ENCODE measurements at places on chromosomes 2 and 18.

DNA sequence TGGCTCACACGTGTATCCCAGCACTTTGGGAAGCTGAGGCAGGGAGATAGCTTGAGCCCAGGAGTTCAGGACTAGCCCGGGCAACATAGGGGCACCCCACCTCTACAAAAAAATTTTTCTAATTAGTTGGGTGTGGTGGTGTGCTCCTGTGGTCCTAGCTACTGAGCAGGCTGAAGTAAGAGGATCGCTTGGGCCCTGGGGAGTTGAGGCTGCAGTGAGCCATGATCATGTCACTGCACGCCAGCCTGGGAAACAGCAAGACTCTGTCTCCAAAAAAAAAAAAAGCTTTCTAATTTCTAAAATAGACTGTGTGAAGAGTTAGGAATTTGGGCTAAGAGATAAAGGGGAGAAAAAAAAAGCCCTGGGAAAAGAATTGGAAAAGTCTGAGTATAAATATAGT, 51.9 kb upstream of the NAB1 start:
- DNase-seq, result no peak

- DNase-seq, result no peak
Measured at GRCh38 chr2:219665926-219666325, 38.5 kb downstream of the SLC4A3 start.

GRCh38 chr2:238079874-238080327, 19.1 kb downstream of the SCLY start:
- DNase-seq, result no peak

DNA sequence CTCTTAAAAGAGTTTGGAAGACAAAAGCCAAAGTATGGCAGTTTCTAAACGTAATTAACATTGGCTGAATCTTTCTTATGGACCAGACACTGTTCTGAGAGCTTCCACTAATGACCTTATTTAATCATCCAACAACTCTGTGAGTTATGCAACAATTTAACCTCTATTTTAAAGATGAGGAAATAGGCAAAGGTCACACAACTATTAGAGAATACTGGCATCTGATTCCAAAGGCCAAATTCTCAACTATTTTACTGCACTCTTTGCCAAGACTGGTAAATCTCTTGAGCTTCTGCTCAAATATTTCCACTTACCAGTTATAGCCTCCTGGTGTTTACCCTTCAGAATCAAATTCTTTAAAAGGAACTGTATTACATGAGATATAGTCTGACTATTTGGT, 42.1 kb upstream of the ERMN start:
- no peak for DNase-seq

DNA sequence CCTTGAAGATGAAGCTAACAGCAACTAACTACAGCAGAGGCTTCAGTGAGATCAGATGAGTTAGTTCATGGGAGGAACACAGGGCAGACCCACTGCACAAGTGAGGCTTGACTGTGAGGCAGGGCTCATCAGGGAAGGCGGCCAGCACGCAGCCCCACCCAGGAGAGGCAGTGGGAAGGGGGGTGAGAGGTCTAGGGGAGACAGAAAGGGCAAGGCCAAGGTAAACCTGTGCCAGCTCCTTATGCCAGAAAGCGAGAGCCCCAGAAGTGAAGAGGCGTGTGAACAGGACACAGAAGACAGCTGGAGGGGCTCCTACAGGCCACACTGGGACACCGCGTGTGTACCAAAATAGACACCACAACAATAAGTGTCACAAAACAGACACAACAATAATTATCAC, 48.6 kb downstream of the ANO7 start:
- DNase-seq, result no peak

GRCh38 chr2:74281141-74281975, 61.9 kb downstream of the SLC4A5 start:
- DNase-seq, result no peak

GRCh38 chr2:95174031-95174542, 8.5 kb downstream of the ZNF2 start:
- no peak for DNase-seq

DNA sequence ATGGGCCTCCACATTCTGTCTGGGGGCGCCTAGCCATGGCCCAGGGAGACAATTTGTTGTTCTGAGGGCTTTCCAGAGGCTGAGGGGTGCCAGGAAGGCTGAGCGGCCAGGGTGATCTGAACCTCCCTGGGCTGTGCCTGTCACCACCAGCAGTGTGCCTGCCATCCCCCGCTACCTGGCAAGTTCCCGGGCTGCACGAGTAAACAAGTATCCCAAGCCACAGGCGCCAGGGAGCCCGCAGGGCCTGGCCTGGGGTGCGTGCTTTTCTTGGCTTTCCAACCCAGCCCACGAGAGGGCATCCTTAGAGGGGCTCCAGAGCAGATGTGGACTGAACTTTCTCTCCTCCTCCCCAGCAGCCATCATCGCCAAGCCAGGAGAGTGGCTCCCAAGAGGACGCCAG, 35.1 kb upstream of the B3GNT7 start:
- no peak for DNase-seq

- no peak for DNase-seq
Measured at GRCh38 chr2:49251766-49252165, 97.5 kb upstream of the FSHR start.

DNA sequence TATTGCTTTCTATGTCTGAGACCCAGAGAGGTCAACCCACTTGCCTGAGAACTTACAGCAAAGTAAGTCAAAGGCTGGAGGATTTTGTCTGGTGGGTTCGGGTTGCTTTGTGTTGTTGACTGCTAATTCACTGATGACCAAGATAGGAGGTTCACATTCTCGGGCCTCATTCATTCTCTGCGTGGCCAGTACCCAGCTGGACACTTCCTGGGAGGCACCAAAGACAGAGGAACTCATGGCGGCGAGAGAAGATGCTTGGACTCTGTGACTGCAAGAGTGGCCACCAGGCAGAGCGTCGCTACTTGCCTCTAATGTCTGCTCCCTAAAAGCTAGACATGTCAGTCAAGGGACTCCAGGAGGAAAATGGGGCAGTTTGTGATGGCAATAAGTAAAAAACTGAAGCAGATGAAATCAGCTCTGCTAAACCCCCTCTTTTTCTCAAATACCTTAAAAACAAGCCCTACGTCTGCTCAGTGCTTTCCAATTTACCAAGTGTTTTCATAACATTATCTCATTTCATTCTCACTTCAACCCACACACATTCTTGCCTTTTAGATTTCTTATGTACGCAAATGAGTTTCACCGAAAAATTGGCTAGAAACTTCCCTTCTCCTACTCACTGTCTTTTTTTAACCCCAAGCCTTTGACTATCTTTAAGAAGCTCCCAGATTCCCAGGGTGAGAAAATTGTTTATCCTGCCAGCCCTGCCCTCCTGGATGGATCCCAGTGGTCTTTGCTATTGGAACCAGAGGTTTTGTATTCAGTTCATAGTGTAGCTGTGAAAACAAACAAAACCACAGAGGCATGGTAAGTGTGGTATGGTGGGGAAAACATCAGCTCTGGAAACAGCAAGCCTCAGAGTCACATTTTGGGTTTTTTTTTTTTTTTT, 4.9 kb upstream of the LBH start:
- no peak for DNase-seq

DNA sequence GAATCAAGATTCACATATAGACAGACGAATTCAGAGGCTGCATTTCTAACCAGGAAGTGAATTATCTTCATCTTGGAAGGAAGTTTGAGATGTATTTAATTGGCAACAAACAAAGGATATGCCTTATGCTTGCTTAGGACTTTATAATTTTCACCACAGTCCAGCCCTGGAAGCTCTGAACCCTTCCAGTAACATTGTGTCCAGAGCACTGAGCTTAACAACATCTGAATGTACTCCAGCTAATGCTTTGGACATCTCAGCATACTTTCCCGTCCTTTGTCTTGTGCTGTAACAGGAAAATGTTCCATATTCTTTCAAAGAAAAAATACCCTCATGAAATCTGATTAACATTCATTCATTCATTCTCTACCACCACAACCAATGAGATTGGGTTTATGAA, 136.3 kb upstream of the SPATS2L start:
- DNase-seq, result no peak

- DNase-seq, result no peak
Measured at GRCh38 chr2:143524559-143525401, 395.6 kb downstream of the ARHGAP15 start.

DNA sequence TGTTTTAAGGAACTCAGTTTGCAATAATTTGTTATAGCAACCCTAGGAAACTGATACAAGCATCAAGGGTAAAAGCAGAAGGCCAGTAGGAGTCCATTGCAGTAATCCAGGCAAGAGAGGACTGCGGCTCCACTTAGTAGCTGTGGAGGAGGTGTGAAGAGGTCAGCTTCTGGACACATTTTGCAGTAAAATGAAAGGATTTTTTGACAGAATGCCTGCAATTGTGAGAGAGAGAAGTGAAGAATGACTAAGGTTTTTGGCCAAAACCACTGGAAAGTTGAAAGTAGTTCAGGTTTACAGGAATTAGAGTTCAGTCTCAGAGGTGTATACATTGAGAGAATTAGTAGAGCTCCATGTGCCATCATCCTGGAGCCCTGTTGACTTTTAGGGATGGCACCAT, 129.5 kb downstream of the RHBDD1 start:
- no peak for DNase-seq

- DNase-seq, result no peak
Measured at GRCh38 chr2:39867268-39867667, 88.2 kb upstream of the THUMPD2 start.

- DNase-seq, result no peak
Measured at GRCh38 chr2:34724107-34724506, 1125.0 kb upstream of the FAM98A start.

GRCh38 chr2:58644451-58644850, 403.3 kb upstream of the FANCL start:
- no peak for DNase-seq

DNA sequence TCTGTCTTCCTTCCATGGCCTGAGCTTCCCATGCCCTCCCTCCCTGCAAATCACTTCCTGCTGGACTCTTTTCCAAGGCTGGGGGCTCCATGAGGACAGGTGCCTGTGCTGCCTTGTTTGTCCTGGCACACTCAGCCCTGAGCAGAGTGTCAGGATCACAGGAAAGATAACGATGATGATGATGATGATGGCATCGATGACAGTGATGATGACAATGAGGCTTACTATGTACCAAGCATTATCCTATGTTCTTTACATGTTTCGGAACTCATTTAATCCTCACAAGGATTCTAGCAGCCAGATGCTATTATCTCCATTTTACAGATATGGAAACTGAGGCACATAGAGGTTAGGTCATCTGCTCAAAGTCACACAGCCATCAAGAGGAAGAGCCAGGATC, 170.0 kb downstream of the CTIF start:
- no peak for DNase-seq

GRCh38 chr2:99569386-99569785, 79.6 kb upstream of the REV1 start:
- no peak for DNase-seq

- no peak for DNase-seq
Measured at GRCh38 chr2:86025229-86025820, 80.4 kb downstream of the POLR1A start.

DNA sequence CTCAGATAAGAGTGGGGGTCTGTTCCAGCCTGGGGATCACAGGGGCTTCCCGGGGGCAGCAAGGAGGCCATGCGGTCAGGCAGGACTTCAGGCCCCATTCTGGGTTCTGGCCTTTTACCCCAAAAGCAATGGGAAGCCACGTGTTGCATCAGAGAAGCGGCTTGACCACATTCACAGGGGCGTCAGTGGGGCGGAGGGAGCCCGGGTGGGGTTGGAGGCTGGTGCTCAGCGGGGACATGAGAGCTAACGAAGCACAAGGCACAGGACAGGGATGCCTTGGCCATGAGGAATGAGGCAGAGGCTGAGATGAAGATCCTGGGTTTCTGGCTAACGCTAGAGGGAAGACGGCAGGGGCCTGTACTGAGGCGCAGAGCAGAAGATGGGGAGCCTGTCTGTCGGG, 6.1 kb downstream of the HJURP start:
- DNase-seq, result no peak

DNA sequence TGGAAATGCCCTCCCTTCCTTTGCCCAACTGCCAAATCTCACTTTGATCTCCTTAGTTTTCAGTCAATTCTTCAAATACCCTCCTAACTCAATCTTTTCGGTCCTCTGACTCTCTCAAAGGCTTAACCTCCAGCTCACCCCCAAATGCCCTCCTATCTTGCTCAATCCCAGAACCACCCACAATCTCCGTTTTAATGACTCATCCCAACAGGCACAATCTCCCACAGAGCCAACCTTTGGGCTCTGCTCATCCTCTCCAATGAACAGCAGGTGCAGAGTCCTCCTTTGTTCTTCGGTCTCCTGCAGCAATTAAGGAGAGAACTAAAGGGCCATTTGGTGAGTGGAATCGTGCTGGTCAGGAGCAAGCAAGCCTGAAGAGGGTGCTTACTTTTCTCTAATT, 366.1 kb upstream of the CRIM1 start:
- no peak for DNase-seq

GRCh38 chr2:129443865-129444739, 535.4 kb upstream of the RAB6C start:
- DNase-seq, result no peak

GRCh38 chr2:86035376-86035882, 70.3 kb downstream of the POLR1A start:
- no peak for DNase-seq

DNA sequence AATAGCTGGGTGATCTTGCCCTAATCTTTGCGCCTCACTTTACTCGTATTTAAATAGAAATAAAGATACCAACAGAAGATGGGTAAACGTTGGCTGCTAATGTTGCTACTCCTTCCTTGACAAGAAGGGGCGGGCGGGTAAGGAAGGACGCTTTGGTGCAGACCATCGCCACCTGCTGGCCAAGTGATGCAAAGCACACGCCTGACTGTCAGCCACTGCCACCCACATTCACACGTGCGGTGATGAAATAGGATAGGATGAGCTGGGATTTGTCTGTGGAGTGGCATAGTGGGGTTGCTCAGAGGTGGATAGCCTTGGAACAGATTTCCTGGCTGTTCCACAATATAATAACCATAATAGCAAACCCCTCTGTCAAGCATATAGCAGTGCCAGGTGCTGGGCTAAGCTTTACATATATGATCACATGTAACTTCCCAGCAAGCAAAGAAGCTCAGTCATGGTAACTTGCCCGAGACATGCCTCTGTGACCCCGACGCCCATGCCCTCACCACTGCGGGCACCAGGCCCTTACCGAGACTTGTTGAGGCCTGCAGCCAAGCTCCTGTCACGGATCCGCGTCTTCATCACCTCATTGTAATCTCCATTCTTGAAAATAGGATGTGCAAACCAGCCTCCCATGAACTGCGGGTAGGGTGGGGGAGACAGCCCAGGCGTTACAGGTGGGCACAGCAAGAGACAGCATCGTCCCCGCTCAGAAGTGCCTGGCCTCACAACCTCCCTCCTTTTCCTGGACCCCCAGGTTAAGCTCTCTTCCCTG, 39.3 kb downstream of the LCT start:
- DNase-seq, result peak; percentile 49

DNA sequence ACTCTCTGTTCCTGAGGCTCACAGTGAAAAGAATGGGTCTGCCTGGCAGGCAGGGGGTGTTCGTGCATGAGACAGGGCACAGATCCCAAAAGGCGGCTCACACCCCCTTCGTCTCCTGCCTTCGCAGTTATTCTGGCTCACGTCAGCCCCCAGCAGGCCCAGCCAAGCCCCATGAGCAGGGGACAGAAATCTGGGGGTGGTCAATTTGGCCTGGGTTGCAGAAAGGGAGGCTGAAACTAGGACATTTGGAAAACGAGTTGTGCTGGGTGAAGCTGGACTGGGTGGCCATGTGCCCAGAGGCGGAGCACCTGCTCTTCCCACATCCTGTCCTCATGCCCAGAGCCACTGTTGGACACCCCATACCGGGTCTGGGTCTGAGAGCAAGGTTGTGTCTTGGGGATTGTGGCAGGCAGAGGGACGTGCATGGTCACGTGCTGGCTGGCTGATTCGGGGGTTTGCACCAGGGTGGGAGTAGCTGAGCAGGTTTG, 99.0 kb upstream of the MCFD2 start:
- no peak for DNase-seq

GRCh38 chr2:96869281-96869821, 529 bp downstream of the SEMA4C start:
- DNase-seq, result no peak
